ENCODE measurements at places on chromosomes 4 and X.

- no peak for DNase-seq
Observed at GRCh38 chr4:181168011-181168805, 1075.0 kb upstream of the TENM3 start.

DNA sequence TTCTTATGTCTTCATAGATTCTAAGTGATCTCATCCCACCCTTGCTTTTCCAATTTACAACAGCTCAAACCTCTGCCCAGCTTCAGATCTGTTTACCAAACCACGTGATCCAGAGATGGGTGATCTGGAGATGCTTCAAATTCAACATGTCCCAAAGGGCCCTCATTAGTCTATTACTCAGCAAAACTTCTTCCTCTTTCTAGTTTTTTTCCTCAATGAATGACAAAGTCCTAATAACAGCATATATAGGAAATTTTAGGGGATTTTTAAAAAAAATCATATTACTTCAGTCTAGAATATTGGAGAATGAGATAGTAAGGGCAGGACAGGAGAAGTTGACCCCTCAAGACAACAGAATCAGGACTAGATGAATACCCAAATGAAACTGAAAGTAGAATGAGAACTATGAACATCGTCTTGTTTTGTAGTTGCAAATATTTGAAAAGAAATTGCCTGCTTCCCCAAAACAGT lies 127.1 kb downstream of the CFAP299 start:
- DNase-seq, result no peak

DNA sequence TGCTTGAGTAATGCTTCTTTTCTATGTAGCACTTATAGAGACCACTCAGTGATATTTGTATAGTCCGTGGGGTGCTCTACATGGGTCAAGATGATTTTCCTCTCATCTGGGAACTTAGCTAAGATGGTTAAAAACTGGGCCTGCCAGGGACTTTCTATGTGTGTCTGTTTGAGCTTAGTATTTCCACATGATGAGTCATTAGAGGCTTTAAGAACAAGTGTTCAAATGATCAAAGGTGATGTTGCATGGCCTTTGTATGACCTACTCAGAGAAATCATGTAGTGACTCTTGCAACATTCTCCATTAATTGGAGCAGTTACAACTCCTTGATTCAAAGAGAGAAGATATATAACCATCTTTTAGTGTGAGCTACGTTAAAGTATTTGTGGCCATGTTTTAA lies 1480.5 kb upstream of the IGFBP7 start:
- DNase-seq, result no peak

- no peak for DNase-seq
Observed at GRCh38 chr4:169682372-169683047, 62.1 kb downstream of the CLCN3 start.

GRCh38 chrX:69077895-69078455 lies 87.3 kb downstream of the PJA1 start:
- DNase-seq, result no peak

DNA sequence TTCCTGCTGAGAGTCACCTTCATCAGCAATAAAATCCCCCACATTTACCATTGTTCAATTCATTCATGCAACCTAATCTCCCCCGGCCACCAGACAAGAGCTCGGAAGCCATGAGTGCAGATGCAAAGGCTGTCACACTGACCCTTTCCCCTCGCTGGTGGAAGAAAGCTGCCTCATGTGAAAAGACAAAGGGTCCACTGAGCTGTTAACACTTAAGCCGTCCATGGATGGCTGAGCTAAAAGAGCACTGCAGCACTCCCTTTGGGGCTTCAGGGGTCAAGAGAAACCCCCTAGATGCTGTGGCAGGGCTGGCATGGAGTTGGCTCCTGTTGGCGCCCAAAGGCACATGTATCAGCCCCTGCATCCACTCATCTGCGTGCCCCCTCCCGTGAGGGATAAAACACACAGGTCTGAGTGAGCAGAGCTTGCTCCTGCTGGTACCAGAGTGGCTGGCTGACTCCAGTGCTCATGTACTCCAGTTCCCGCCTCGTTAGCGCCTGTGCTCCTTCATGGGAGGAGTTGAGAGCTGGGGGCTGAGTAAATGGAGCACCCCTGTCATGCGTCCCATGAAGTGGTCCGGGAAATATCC lies 216.5 kb downstream of the PDHA2 start:
- DNase-seq, result no peak

GRCh38 chr4:87078987-87079486 lies 141.4 kb downstream of the KLHL8 start:
- no peak for DNase-seq

DNA sequence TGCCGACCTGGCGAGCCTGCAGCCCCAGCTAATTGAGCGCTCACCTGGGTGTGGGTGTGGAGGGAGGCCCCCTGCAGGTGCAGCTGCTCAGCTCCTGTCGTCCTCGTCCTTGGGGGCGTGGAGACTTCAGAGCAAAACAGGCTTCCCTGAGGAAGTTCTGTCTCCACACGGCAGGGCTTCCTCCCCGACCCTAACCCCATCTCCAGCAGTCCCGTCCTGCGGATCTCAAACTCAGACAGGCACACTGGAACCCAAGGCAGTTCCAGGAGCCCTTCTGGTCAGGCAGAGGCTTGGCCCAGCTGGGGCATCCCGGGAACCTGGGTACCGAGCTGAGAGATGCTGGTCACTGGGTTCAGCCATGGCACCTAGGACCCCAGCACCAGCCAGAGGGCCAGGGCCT lies 24.4 kb downstream of the TACC3 start:
- no peak for DNase-seq

DNA sequence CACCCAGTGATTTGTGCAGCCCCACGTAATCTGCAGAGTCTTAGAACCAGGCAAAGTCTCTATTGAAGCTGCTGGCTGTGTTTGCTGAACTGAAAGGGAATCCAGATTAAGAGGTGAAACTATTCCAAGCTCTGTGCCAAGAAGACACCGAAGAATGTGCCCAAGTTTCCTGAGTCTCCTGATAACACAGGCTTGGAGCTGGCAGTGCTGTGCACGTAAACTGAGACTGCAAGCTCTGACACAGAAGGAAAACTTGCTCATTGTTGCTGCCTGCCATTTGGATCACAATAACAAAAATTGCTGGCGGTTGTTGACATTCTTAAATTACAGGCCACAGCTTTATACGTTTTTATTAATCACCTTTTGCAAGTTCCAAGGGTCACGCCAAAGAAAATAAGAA lies 60.2 kb upstream of the VCX3B start:
- DNase-seq, result no peak

DNA sequence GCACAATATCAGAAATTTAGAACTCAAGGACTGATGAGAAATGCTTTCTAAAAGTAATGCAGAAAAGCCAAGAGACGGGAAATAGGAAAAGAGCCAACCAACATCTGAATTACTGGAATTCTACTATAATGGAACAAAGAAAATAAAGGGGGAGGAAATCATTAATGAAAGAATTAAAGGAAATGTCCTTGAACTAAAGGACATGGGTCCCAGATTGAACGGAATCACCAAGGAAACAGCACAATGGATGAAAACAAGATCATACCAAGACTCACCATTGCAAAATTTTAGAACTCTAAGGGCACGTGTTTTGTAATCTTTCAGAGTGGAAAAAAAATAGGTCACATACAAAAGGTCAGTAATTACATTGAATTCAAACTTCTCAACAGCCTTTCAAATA lies 35.9 kb downstream of the HPGDS start:
- DNase-seq, result no peak

GRCh38 chr4:80129785-80130184 lies 56.8 kb upstream of the ANTXR2 start:
- DNase-seq, result no peak

GRCh38 chr4:30726090-30726675 lies 6.0 kb downstream of the PCDH7 start:
- DNase-seq, result no peak

DNA sequence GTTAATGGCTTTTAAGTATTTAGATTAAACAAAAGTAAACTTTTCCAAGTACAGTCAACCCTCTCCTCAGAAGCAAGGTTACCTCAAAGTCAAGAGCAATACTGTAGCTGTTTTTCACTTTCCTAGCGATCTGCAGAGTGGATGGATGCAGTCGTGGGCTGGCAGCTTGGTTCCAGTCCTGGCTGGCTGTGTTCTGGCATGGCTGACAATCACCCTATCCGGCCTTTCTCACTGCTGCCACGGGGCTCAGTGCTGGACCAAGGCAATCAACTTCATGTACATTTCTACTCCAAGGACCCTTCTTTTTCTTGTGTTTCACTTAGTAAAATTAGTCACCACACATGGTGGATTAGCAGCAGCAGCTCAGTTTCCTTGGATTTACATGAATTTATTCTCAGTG lies 208.3 kb downstream of the GABRB1 start:
- DNase-seq, result no peak

All from GM12891 (cell line).